ENCODE measurements at places on chromosomes 11 and 22.

GRCh38 chr11:33672273-33672672 is 28.4 kb downstream of the C11orf91 start:
- DNase-seq, result no peak

GRCh38 chr11:26234451-26234850 is 97.5 kb upstream of the ANO3 start:
- no peak for DNase-seq

GRCh38 chr11:134853992-134854991 is 442.2 kb upstream of the B3GAT1 start:
- no peak for DNase-seq

- DNase-seq, result no peak
These were observed 132.1 kb upstream of the PAX6 start for GRCh38 chr11:31943056-31943780.

- no peak for DNase-seq
These were observed 849 bp upstream of the APOBEC3B start for GRCh38 chr22:38981005-38981991.

DNA sequence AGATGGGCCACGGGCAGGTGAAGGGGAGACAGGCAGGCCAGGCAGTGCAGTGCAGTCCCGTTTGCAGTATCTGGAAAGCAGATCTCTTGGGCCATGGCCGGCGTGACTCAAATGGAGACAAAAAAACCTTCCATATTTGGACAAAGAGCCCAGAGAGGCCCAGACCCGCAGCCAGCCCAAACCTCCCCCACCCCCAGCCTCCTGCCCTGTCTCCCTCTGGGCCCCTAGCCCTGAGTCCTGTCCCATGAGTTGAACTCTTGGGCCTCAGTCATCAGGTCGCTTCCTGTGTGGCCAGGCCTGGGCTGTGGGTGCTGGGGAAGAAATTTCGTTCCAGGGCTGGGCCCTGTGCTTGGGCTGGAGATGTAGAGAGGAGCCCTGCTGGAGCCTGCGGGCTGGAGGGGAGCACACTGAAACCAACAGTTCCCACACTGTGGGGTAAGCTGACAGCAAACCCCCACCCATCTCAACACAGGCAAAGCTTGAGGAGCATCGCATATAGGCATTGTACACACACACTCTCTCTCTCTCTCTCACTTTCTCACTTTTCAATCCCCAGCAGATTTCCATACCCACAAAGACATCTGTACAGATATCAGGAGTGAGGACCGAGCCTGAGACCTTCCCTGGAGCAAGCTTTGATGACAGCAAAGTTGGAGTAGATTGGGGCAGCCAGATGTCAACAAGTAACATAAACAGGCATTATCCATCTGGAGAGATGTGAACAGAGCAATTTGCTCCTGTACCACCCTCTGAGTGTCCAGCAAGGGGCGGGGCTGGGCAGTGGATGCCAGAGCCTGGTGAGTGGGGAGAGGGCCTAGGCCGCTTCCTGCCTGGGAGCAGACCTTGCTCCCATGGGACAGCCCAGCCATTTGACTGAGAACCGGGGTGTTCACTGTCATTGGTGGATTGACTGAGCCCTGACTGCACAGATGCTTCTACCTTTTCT is 17.2 kb downstream of the ARHGEF17 start:
- DNase-seq, result no peak
